ENCODE measurements at places on chromosomes 11 and 22.
A peak's percentile ranks its signal among the peaks of the same experiment; 100 is the strongest.

DNA sequence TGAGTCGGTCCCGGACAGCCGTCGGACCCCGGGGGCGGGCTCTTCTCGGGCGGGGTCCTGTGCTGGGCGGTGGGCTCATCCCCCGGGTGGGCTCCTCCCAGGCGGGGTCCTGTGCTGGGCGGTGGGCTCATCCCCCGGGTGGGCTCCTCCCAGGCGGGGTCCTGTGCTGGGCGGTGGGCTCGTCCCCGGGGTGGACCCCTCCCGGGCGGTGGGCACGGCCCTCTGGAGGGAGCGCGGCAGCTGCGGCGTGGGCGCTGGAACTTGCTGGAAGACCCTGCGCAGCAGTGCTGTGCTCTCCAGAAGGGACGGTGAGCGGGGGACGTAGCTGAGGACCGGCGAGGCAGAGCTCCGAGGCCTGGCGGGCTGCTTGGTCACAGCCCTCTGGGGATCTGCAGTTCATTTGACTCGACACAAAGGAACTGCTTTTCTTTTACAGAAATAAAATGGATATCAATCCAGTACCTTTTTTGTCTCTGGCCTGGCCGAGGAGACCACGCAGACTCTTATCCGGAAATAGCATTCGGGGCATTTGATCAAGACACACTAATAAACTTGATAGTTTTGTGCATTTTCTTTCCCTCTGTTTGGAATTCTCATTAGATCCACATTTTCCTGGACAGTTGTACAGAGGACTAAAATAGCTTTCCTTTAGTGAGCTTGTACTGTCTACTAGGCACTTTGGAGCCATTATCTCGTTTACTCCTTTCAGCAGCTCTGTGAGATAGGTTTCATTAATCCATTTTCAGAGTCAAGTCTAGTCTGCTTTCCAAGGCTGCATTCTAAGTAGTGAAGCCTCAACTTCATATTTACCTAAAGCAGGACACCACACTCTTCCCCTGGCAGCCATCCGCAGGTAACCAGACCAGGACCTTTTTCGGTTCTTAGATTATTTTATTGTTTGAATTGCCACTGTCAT is 812 bp downstream of the JAM3 start:
- DNase-seq, result no peak

GRCh38 chr11:34492806-34493414 is 20.7 kb downstream of the ELF5 start:
- peak; percentile 43 for DNase-seq

DNA sequence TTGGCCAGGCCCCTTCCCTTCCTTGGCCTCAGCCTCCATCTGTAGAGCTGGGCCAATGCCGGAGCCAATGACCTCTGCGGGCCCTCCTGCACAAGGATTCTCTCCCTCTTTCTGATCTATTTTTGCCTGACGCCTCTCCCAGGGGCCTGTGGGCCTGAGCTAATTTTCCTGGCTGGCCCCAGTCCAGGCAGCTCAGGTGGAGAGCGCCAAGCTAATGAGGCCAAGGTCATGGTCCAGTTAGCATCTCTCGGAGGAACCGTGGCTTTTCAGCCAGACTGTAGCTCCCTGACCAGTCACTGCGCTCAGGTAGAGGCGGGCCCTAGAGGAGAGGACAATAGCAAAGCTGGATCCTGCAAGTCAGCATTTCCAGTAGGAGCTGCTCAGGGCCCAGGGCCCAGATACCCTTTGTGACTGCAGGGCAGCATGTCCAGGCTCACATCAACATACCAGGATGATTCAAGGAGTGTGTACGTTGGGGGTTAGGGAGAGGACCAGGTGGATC is 43.5 kb downstream of the APOL3 start:
- DNase-seq, result no peak

DNA sequence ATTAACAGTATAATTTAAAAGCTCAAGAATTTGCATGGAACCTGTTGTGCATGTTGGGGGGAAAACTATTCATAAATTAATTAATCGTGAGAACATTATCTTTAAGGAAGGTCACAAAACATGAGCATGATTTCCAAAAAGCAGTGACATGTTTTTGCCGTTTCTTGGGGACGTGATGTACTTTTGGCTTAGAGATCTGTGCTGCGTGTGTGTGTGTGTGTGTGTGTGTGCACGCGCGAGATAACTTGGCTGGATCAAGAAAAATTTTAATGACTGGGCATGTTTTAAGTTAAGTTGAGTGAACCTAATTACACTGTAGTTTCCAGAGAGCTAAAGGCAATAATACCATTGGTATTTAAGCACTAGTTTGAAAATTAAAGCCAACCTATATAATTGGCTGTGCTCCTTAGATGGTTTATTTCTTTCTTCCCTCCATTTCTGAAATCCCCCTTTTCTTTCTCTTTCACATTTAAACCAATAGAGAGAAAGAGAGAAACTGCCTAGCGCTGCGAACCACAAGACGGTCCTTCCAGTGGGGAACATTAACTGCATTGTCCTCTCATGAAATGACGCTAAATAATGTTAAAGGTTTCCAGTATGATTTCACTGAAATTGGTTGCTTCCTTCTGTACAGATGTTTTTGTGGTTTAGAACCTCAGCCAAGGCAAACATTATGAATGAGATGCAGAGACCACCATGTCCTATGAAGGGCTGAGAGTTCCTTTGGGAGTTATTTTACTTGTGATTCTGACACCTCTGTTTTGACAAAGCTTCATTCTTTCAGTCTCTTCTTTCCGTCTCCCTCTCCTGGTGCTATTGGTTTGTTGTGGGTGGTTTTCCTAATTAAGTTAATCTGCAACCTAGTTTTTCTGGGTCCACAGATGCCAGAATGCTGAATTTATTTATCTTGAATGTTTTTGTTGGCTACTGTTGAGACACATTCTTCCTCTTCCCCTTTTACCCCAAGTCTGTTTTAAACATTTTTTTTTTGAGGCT is 51.7 kb downstream of the ZBTB16 start:
- DNase-seq, result no peak

DNA sequence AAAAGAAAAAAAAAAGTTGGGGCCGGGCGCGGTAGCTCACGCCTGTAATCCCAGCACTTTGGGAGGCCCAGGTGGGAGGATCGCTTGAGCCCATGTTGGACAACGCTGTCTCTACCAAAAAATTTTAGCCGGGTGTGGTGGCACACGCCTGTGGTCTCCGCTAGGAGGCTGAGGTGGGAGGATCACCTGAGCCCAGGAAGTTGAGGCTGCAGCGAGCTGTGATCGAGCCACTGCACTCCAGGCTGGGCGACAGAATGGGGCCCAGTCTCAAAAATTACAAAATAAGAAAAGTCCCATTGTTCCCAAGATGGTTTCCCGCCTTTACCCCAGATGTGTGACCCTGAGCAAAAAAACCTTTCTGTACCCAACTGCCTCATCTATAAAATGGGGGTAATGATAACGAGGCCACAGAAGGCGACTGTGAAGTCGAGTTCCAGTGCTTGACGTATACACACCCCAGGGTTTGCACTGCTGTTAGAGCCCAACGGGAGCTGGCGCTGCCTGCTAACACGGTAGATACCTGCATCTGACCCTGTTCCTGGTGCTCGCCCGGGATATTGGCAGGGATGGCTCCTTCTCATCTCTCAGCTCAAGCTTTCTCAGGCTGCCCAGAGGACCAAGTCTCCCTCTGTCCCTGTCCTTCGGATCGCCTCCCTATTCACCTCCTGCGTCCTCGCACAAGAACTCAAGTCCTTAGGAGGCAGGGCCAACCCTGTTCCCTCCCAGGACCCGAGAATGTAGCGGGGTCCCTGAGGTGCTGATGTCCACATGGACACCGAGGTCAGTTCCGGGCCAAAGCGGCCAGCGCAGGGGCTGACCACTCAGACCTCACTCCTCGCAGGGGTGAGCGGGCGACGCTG is 1.1 kb upstream of the RPLP2 start:
- no peak for DNase-seq

DNA sequence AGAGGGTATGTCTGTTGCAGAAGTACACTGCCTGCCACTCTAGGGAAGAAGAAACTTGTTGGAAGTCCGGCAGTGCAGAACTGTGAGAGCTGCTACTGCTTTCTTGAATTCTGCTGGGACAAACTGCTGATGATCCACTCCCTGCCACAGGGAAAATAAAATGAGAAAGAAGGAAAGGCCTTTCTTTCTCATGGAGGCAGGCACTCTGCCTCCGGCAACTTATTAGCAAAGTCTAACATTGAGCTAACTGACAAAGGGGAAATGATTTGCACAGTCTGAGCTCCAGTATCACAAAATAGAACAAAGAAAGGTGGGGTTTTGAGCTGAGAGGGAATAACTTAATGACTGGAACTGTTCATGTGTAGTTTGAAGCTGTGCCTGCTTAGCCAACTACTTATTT is 134.6 kb downstream of the AASDHPPT start:
- DNase-seq, result no peak

DNA sequence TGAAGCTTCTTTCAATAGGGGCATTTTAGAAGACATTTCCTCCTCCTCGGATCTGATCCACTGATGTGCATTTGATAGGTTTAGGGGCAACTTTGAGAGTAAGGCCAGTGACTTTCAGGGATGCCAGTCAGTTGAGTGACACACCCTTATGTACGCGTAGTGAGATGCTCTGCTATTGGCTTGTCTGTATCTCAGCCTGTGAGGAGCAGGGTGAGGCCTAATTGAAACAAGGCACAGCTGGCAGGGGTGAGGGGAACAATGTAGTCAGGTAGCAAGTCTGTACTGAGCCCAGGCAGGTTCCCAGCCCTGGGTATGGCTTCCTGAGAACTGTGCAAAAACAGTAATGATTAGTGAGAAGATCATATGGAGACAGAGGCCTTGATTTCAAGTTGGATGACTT is 61.5 kb downstream of the STIM1 start:
- no peak for DNase-seq

DNA sequence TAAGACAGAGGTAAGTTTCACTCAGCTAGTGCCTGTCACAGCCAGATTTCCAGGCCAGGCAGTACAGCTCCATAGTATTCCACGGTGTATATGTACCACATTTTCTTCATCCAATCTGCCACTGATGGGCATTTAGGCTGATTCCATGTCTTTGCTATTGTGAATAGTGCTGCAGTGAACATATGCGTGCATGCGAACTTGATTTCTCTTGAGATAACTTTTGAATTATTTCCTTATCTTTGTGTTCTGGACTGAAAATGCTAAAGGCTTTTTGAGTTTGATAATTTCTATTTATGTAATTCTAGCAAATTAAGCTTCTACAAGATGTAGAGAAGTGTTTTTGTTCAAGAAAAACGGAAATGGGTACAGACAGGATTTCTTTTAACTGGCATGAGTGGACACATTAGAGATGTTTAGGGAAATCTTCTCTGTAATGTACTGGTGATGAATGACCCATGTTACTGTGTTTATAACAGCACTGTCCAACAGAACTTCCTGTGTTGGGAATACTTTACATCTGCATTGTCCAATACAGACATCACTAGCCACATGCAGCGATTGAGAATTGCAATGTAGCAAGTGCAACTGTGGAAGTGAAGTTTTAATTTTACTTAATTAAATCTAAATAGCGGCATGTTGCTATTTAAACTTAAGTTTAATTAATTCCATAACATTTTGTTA is 151.3 kb downstream of the CADM1 start:
- no peak for DNase-seq

DNA sequence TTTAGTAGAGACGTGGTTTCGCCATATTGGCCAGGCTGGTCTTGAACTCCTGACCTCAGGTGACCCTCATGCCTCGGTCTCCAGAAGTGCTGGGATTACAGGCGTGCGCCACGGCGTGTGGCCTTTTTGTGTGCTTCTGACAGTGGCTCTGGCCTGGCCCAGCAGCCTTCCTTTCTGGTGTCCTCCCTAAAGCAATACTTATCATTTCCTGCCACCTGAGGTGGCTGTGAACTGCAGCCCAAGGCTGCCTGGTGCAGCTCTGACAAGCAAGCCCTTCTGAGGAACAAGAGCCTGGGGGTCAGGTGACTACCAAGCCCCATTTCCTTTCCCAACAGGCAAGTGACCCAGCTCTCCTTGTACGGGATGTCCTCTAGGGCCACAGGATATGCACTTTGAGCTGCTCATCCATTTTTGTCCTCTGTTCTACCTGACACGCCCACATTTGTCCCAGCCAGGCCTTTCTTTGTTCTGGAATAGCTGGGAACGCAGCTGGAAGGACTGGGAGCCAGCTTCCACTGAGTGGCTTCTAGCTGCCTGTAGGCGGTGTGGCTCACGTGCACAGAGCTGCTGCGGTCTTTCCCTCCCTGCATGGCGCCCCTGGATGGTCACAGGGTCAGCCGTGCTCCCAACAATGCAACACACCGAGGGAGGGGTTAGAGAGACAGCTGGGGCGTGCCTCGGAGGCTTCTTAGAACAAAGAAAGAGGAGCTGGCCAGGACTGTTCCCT is 12.3 kb upstream of the BID start:
- no peak for DNase-seq

- DNase-seq, result no peak
Measured at GRCh38 chr11:81070948-81071347, 1630.1 kb upstream of the TENM4 start.

GRCh38 chr11:73801136-73801535 is 13.5 kb downstream of the MRPL48 start:
- DNase-seq, result no peak

- DNase-seq, result no peak
Measured at GRCh38 chr11:19843079-19843478, 130.4 kb downstream of the NAV2 start.

GRCh38 chr11:100232006-100232405 is 455.1 kb upstream of the ARHGAP42 start:
- no peak for DNase-seq

- no peak for DNase-seq
Measured at GRCh38 chr22:26534874-26535602, 22.8 kb upstream of the TFIP11 start.

DNA sequence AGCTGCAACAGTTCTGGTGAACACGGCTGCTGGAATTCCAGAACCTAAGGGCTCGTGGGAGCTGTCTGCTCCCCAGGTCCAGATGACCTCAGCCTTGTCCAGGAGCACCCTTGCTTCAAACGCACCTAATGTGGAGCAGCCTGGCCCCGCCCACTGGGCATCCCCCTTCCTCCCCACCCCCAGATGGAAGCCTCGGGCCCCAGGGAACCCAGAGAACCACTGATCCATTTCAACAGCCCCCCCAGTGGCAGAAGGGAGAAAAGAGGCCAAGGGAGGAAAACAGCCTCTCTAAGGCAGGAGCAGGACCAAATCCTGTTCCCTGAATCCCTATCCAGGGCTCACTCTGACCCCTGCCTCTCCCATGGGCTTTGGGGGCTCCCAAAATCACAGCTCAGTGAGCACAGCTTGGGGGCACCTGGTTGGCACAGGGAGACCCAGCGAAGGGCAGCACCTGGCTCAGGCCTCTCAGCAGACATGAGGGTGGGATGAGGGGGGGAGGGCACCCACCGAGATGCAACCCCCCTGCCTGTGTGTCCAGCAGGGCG is 1.2 kb downstream of the CYTH4 start:
- no peak for DNase-seq

DNA sequence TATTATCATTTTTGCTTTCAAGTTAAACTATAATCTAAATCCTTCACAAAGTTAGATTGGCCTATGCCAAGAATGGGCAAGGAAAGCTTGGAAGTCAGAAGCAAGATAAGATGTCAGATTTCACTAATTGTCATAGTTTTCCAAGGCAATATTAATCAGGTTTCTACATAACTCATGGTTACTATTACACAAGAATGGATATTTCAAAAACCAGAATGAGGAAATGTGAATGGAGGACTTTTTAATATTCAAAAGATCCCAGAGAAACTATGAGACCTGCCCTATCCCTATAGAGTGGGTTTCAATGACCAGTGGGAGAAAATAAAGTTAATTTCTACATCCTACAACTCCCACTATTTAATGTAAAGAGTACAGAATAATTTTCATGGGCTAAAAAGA is 203.2 kb downstream of the CASP12 start:
- no peak for DNase-seq
